ENCODE measurements at places on chromosomes 7 and 10. TPM values are rescaled to one million over a fixed set of nuclear protein-coding genes. Genes with fewer than 3 reads are reported as not detected.

Gene MACC1
- polyA plus RNA-seq, result 0.50 TPM

Gene FFAR4
- not detected for polyA plus RNA-seq

- DNase-seq, result no peak
- H3K27me3 ChIP-seq, result no peaks in the 10 kb centered on the region
- no peak overlapping the region for H3K27ac ChIP-seq
- no peaks in the 10 kb centered on the region for H3K4me1 ChIP-seq
- no peaks in the 10 kb centered on the region for H3K36me3 ChIP-seq
- no peak overlapping the region for H3K4me3 ChIP-seq
These were observed 201.5 kb downstream of the TMEM178B start for GRCh38 chr7:141275350-141275749.

DNA sequence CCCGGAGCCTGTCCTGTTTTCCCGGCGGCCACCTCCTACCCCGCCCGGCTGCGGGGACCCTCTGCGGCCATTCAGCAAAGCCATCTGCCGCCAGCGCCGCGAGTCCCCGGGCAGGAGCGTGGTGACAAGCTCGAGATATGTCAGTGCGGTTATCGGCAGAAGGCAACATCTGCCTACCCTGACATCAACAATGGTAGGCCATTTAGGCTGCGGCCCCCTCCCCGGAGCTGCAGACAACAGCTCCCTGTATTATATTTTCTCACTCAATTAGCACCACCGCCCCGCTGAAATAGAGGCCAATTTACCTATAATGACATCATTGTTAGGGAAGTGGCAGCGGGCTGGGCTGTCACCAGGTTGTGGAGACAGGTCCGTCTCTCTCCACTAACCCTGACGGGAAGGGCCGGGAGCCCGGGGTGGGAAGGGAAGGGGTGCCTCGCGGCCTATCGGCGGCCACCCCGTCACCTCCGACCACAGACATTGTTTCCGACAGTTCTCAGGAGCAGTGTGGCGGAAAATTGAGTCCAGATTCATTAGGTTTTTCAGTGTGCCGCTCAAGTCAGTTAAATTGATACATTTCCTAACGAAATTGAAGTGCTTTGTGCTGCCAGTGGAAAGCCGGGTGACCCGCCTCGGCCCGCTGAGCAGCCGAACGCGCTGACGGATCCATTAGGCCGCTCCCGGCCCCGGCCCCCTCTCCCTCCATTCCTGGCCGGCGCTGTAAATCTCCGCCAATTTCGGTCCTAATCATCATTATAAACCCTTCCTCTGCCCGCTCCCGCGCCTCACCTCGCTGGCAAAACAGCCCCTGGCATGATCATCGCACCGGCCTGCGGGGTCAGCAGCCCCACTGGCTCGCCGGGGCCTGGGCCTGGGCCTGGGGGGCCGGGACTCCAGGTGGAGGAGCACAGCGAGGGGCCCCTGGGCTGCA is 43.0 kb downstream of the UNCX start:
- H3K36me3 ChIP-seq, result no peaks in the 10 kb centered on the region
- no peaks in the 10 kb centered on the region for H3K4me1 ChIP-seq
- no peak overlapping the region for H3K27ac ChIP-seq

DNA sequence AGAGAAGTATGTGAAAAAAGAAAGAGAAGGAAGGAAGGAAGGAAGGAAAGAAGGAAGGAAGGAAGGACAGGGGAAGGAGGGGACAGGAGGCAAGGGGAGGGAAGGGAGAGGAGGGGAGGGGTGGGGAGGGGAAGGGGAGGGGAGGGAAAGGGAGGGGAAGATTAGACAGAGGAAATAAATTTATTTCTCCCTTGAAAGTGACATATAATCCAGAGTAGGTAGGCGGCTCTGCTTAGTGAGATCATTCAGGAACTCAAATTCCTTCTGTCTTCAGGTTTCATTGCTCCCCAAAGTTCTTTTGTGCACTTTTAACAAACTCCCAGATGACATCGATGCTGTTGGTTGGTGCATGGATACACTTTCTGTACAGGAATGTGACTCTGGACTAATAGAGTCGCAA is 594.7 kb upstream of the STEAP1 start:
- H3K27ac ChIP-seq, result no peak overlapping the region
- H3K4me1 ChIP-seq, result no peaks in the 10 kb centered on the region
- H3K4me3 ChIP-seq, result no peak overlapping the region
- H3K27me3 ChIP-seq, result no peaks in the 10 kb centered on the region

DNA sequence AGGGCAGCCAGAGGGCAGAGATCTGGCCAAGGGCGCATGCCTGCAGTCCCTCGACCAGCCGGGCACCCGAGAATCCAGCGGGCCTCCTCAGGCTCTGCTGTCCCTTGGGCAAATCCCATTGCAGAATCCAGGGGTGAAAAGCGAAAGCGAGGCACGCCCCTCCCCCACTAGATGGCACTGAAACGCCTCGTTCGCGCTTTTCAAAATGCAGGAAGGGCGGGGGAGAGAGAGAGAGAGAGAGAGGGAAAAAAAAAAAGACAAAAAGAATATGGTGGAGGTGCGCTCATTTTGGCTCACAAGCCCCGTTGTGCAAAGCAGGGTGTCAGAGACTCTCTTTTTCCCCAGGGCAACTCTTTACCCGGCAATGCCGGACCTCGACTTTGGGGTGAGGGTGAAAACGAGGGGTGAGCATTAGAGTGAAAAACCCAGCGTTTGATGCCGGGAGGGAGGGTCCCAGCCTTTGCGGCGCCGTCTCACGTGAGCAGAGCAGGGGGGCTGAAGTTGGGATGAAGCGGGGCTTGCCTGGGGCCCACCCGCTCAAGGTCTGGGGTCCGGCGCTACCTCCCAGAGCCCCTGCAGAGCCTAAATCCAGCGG is 2.5 kb upstream of the TMEM178B start:
- H3K27ac ChIP-seq, result no peak overlapping the region
- H3K4me3 ChIP-seq, result peak overlapping the region; percentile 82
- DNase-seq, result no peak
- H3K4me1 ChIP-seq, result peaks cover 29% of the 10 kb centered on the region
- H3K36me3 ChIP-seq, result peaks cover 4% of the 10 kb centered on the region
- peaks cover 49% of the 10 kb centered on the region for H3K27me3 ChIP-seq

GRCh38 chr10:133475425-133475734 is 21.6 kb downstream of the SCART1 start:
- no peaks in the 10 kb centered on the region for H3K27me3 ChIP-seq
- no peak overlapping the region for H3K27ac ChIP-seq
- peaks cover 9% of the 10 kb centered on the region for H3K36me3 ChIP-seq
- no peak overlapping the region for H3K4me3 ChIP-seq

Gene TTYH3
- 2.4 TPM for polyA plus RNA-seq

- no peak for DNase-seq
- H3K27me3 ChIP-seq, result no peaks in the 10 kb centered on the region
- peaks cover 55% of the 10 kb centered on the region for H3K4me1 ChIP-seq
- peak overlapping the region; percentile 94 for H3K27ac ChIP-seq
- H3K36me3 ChIP-seq, result no peaks in the 10 kb centered on the region
These were observed 103.2 kb upstream of the PPIF start for GRCh38 chr10:79244068-79244442.

GRCh38 chr10:96585736-96586418 is 935 bp downstream of the TM9SF3 start:
- peak; percentile 3 for DNase-seq
- H3K4me1 ChIP-seq, result peaks cover 45% of the 10 kb centered on the region
- no peaks in the 10 kb centered on the region for H3K36me3 ChIP-seq
- no peaks in the 10 kb centered on the region for H3K27me3 ChIP-seq
- peak overlapping the region; percentile 95 for H3K27ac ChIP-seq

Gene LHFPL3
- not detected for polyA plus RNA-seq

DNA sequence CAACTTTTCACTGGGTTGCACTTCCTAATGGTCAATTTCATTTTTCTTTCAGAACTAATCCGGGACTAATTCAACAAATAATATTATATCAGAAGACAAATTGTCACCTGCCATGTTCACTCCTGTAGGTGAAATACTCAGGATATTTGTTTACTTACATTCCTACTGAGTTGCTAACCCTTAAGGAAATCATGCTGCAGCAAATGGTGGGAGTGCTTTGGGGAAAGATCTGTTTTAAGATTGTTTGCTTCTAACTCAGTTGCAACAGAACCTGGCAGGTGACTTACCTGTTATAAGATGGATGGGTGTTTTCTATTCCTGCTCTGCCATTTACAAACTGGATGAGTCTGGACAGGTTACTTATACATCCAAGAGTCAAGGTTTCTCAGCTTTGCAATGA is 81.8 kb downstream of the ZNF248 start:
- H3K4me1 ChIP-seq, result no peaks in the 10 kb centered on the region
- no peak overlapping the region for H3K4me3 ChIP-seq
- DNase-seq, result no peak
- H3K27ac ChIP-seq, result no peak overlapping the region
- no peaks in the 10 kb centered on the region for H3K36me3 ChIP-seq

- no peak overlapping the region for H3K27ac ChIP-seq
- no peak for DNase-seq
- H3K27me3 ChIP-seq, result peaks cover 8% of the 10 kb centered on the region
- no peak overlapping the region for H3K4me3 ChIP-seq
These were observed 51.8 kb upstream of the BTBD16 start for GRCh38 chr10:122219340-122219739.

Gene SH2D4B
- polyA plus RNA-seq, result not detected

DNA sequence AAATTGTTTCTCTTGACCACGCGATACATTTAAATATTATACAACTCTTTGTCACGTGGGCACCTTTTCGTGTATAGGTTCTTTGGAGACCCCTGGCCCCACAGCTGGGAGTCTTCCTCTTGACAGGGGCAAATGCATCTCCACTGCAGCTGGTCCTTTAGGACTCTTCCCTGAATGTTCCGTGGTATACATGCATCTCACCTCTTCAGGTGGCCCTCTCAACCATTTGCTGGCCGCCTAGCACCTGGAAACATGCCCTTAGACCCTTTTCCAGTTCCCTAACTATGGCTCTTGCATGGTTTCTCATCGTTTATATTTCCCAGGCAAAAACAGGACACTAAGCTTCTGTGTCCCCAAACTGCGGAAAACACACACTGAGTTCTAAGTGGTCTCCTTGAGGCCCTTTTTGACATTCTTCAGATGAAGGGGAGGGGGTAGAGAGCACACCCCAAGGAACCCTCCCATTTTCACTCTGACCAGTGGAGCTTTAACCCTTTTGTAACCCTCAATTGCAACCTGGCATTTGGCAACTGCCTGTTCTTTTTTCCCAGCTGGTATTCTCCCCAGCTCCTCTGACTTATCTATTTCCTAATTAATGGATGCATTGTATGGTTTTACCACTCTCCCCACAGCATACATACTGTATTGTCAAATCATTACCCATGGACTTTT is 20.6 kb downstream of the HNRNPA2B1 start:
- no peaks in the 10 kb centered on the region for H3K27me3 ChIP-seq
- H3K27ac ChIP-seq, result no peak overlapping the region
- H3K4me1 ChIP-seq, result peaks cover 29% of the 10 kb centered on the region
- H3K4me3 ChIP-seq, result no peak overlapping the region
- peaks cover 6% of the 10 kb centered on the region for H3K36me3 ChIP-seq
- no peak for DNase-seq

GRCh38 chr10:13528875-13529713 is at the start of gene BEND7:
BEND7 (minus strand) TSS chr10:13529014; CDS start chr10:13528533, 481 bp downstream.
- no peak within 1 kb of the TSS for H3K27ac ChIP-seq
- H3K4me1 ChIP-seq, result peaks cover 12% of the 10 kb centered on the region
- peaks cover 62% of the 10 kb centered on the region for H3K27me3 ChIP-seq
- peak; percentile 7 for DNase-seq
- H3K4me3 ChIP-seq, result peak within 1 kb of the TSS; percentile 76
- no peaks in the 10 kb centered on the region for H3K36me3 ChIP-seq
